ENCODE measurements at places on chromosomes 12 and 14.

DNA sequence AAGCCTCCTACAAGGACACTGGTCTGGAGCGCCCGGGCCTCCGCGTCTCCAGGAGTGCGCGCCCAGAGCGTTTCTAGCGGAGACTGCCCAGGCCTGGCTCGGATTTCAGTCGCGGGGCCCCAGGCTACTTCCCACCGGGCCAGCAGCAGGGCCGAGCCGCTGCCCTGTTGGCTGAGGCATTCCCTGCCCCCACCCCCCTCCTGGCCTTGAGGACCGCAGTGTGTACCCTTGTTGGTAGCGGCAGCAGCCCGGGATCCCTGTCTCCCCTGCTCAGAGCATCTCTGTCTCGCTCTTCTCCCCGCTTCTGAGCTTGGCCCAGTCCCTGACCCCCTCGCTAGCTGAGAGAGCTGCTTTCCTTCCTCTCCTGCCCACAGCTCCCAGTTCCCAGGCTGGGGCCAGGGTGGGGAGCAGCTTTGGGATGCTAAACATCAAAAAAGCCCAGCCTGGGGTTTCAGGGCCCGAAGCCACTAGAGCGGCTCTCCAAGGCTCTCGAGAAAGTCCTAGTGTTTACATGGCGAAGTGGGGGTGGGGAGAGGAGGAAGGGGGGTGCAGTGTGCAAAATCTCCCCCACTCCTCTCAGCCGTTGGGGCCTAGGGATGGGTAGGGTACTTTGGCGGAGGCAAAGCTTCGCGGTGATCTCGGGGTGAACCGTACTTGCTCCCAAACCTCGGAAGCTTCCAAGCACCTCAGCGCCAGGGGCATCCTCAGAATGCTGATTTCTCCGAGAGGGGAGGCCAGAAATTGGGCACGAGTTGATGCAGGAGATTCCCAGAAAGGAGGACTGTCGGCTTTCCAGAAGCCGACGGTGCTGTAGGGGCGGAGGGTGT is 6.4 kb downstream of the NKX2-1 start:
- DNase-seq, result no peak

- no peak for DNase-seq
Measured at GRCh38 chr14:63308723-63309317, 9.9 kb downstream of the GPHB5 start.

- no peak for DNase-seq
Measured at GRCh38 chr12:2358986-2359658, 306.3 kb downstream of the CACNA1C start.

DNA sequence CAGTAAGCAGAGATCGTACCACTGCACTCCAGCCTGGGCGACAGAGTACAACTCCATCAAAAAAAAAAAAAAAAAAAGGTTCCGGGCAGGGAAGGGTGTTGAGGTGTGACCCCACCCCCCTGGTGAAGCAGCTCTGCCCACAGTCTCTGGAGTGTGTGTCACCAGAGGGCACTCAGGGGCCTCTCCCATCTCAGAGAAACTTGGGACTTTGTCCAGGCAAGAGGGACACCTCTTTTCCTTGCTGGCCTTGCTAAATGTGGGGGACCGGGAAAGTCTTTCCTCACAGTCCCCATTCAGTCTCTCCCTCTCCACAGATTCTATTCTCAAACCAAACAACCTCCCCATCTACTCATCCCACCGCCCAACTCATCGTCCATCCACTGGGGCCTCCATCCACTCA is 43.6 kb downstream of the RFLNA start:
- no peak for DNase-seq

GRCh38 chr12:81205416-81205815 is 127.5 kb downstream of the ACSS3 start:
- DNase-seq, result no peak

- no peak for DNase-seq
Measured at GRCh38 chr12:122518908-122519307, 7.8 kb downstream of the RSRC2 start.

DNA sequence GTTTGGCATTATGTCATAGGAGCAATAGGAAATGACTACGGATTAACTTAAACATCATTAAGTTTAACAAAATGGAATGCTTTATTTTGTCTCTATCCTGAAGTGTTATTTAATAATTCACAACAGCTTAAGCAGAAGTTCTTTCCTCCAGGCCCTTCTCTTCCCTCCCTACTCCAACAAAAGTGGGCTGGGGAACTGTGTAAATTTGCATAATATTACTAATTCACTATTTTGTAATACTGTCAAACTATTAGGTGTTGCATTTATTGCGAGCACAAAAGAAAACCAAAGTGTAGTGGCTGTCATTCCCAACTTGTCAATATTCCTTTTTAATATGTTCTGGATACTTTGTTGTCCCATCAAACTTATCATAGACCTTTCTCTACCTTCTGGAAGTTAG is 69.8 kb downstream of the ATG14 start:
- DNase-seq, result no peak

GRCh38 chr12:127268213-127268612 is 998.8 kb upstream of the TMEM132C start:
- no peak for DNase-seq

- DNase-seq, result no peak
Measured at GRCh38 chr12:115770643-115771042, 506.9 kb downstream of the MED13L start.

DNA sequence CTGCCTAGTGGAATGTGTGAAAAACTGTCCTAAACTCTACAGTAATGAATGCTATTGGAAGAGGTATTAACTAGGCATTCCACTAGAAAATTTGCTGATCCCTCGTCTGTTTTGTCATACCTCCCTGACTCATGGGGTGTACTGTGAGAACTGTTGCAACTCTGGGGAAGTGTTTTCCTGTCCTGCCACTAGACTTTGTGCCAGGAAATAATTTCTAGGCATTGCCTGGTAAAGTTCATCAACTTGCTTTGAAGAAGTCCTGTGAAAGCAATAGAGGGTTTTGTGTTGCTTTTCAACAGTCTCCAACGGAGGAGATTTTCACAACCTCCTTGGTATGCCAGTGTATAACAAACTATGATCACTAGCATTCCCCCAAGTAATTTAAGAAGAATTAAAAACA is 139.9 kb downstream of the AKAP6 start:
- no peak for DNase-seq

GRCh38 chr12:64650762-64651161 is 40.5 kb downstream of the RASSF3 start:
- no peak for DNase-seq
